ENCODE measurements at places on chromosomes 1 and 21. TPM values are rescaled to one million over a fixed set of nuclear protein-coding genes. Genes with fewer than 3 reads are reported as not detected.

Gene IGSF21
- not detected for total RNA-seq

DNA sequence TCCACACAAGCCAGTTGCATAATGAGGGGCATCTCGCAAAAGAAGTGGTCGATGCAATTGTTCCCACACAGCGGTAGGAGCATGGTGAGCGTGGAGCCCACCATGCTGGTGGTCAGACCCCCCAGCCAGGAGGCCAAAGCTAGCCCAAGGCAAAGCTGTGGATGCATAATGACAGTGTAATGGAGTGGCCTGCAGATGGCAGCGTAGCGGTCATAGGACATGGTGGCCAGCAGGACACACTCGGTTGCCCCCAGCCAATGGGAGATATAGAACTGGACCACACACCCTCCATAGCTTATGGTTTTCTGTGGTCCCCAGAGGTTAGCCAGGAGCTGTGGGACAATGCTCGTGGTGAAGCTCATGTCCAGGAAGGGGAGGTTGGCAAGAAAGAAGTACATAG, 4.3 kb downstream of the OR2C3 start:
- no peak for DNase-seq

DNA sequence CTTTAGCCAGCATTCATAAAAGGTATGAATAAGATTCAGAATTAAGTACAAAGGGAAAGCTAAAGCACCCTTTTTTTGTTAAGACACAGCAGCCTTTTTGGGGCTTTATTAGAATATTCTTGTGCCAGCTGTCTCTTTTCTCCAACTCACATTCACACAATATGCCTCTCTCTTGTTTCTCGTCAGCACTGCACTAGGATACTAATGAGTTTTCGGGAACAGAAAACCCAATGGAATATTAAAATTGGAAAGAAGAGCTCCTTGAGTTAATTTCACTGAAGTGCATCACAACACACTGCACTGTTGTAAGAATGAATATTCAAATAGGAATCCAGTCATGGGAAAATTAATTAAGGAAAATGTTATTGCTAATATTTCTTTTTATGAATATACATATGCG, 410.4 kb upstream of the BEND5 start:
- no peak for DNase-seq

GRCh38 chr1:199593475-199593874, 434.0 kb upstream of the NR5A2 start:
- no peak for DNase-seq

Gene RUNX1
- 5.4 TPM for total RNA-seq

Measured in pulmonary artery endothelial cell (primary cell).